ENCODE measurements at places on chromosomes 13 and 19.

DNA sequence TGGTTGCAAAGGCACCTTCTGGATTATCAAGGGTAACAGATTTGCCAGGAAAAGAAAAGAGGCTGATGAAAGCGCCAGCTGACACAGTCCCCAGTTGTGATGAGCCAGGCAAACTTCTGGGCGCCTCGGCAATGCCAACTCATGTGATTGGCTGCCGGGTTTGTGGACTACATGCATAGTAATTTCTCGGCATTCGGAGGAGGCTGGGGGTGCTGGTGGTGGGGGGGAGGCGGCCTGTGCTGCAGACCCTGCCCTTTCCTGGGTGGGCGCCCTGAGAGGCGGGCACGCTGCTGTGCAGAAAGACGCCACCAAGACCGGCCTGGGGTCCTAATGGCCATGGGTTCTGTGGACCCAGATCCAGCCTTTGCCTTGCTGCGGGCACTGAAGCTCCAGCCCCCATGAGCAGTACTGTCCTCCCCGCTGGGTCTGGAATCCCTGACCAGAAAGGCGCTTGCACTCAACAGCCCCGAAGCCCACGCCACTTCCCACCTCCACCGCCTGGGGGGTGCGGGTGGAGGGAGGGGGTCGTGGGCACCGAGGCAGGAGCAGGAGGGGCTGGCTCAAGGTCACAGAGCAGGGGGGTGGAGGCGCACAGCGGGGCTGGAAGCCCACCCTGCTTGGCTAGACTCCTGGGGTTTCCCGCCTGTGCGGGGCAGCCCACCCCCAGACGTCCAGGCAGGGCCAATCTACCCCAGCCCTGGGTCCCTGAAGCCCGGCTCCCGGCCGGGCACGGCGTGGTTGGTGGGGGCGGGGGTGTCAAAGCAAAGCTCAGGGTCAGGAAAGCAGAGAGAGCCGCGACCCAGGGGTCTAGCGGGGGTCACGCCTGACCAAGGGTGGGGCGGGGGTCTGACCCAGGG, 1.0 kb downstream of the DIRAS1 start:
- DNase-seq, result no peak

GRCh38 chr13:32496599-32497160, 41.9 kb downstream of the N4BP2L2 start:
- DNase-seq, result no peak

GRCh38 chr13:80783926-80784565, 443.1 kb upstream of the SPRY2 start:
- no peak for DNase-seq

- DNase-seq, result no peak
Measured at GRCh38 chr13:41418027-41418426, 39.3 kb upstream of the RGCC start.

Measured in SW480 (cell line).